ENCODE measurements at places on chromosomes 12 and 14.
A peak's percentile ranks its signal among the peaks of the same experiment; 100 is the strongest.

GRCh38 chr12:3698218-3698974, 54.5 kb downstream of the CRACR2A start:
- DNase-seq, result peak; percentile 82

DNA sequence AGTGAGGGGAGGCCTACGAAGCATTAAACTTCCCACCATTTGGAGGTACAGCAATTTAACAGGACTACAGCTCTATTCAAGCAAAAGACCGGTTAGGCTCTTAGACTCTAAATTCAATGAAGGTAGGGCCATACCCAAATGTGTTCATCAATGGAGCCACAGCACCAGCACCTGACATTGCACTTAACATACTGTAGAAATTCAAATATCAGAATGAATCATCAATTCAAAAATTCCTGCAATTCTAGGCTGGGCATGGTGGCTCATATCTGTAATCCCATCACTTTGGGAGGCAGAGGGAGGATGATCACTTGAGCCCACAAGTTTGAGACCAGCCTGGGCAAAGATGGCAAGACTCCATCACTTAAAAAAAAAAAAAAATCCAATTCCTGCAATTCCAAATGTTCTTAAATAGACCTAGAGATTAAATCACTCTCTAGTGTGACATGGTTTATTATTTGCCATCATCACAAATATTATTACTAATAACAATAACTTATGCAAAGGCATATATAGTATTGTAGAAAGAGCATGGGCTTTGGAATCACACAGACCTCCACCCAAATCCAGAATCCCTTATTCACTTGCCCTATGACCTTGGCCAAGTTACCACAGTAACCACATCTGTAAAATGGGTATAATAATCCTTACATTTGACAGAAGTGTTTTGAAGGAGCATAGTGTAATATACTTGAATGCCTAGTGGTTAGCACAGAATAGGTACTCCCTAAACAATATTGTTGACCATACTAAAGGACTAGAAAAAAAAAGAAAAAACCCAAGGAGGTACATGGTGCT, 59.4 kb downstream of the CIT start:
- no peak for DNase-seq

GRCh38 chr14:42550310-42550709, 943.6 kb downstream of the LRFN5 start:
- no peak for DNase-seq

DNA sequence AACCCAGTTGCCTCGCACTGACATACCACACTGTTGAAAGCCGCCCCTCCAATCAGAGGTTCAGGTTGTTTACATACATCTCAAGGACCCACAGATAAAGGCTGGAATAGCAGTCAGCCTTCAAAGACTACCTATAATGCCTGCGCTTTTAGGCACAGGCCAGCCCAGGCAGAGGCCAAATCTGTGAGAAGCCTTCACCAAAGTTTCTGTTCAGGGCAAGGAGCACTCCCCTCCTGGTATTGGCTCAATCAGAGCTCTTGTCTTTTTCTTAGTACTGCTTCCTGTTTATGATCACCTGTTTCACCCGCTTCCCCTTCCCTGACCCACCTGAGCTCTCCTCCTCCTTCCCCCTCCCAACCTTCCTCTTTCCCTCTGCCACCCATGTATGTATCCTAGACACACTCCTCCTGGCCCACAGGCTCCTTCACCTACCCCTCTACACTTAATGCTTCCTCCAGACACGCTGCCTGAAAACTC, 34.8 kb downstream of the DUSP16 start:
- no peak for DNase-seq

GRCh38 chr12:92034858-92035401, 110.7 kb downstream of the BTG1 start:
- no peak for DNase-seq

DNA sequence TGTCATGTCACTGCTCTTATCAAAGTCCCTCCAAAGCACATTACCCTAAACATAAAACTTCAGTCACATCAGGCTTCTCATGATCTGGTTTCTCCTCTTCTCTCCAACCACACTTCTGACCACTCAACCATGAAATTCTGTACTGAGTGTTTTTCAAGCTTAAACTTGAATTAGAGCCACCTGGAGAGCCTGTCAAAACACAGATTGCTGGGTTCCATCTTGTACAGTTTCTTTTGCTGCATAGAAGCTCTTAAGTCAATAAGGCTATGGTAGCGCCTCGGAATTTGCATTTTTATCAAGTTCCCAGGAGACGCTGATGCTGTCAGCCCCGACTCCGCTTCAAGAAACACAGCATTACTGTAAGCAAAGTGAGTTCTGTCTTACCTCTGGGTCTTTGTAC, 16.4 kb upstream of the SRRM4 start:
- DNase-seq, result no peak

- peak; percentile 35 for DNase-seq
These were observed 140.5 kb downstream of the AKAP6 start for GRCh38 chr14:32469388-32470160.

DNA sequence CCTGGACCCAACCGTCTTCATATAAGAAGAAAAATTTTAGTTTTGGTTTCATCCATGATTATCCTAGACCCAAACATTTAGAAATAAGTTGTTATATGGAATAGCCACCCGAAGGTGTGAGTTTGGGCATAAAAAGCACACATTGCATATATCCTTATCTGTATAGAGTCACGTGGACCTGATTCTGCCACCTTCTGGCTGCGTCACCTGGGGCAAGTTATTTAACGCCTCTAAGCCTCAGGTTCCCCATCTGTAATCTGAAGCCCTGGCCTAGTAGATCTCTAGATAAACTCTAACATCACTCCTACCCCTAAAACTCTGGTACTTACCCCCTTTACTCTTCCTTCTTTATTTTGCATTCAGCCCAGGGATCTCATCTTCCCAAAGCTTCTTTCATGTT, 14.3 kb upstream of the KRT5 start:
- no peak for DNase-seq

DNA sequence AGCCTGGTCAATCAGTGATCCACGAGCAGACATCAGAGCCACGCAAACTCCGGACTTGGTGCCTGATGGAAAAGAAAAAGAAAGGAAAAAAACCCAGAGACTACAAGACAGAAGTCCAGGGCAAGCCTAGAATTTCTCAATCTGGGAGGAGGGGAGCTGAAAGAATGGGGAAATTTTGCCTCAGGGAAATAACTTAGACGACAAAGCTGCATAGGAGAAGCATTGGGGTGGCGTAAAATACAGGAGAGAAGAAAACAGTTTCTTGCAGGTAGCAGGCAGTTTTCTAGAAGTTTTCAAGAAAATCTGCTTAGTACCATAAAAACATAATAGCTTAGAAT, 2.6 kb upstream of the SLC11A2 start:
- DNase-seq, result no peak

GRCh38 chr12:32995623-32996022, 99.0 kb upstream of the PKP2 start:
- no peak for DNase-seq

GRCh38 chr14:94427016-94427613, 25.5 kb downstream of the SERPINA11 start:
- DNase-seq, result no peak

- no peak for DNase-seq
These were observed 176.3 kb upstream of the ARID2 start for GRCh38 chr12:45553204-45553603.

DNA sequence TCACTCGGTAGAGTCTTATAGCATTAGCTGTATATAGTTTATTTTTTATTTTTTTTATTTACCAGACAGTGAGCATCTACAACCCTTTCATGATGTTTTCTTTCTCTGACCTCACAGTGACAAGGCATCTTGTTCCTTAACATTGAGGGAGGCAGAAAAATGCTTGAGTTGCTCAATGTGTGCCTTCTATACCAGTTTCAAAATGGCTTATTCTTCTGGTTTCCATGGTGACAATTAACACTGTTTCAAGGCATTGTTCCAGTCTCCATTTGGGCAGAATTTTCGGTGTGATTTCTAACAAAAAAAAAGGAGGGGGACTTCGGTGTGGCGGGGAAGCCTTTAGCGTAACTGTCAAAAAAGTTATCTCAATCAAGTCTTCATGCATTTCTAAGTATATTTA, 209.7 kb upstream of the NPAS3 start:
- no peak for DNase-seq

GRCh38 chr12:98873776-98874175, 228.7 kb downstream of the APAF1 start:
- no peak for DNase-seq

DNA sequence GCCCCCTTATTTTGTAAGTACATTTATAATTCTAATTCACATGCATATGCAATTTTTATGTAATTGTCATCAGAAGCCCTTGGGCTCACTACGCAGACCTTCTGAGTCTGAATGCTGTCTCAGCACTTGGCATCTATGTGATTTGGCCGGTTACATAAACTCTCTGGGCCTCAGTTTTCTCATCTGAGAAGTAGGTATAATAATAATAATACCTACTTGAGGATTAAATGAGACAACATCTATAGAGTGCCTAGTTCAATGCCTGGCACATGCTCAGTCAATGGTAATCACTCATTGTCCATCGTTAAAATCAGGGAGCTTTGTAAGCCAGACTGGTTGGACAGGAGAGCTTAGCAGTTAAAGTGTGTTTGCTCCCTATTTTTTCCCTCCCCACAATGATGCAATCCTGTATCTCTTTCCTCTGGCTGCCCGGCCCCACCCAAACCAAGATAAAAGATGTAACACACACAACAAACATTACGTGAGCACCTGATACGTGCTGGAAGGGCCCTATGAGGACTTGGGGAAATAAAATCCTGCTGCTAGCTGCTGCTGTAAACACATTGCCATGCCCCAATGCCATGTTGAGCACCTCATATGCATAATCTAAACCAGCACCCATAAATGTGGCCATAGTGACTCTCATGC, 235.0 kb downstream of the CRADD start:
- DNase-seq, result no peak

GRCh38 chr14:74985806-74986205, 16.9 kb upstream of the EIF2B2 start:
- DNase-seq, result no peak

GRCh38 chr14:51823706-51824105, 36.7 kb upstream of the GNG2 start:
- DNase-seq, result no peak

DNA sequence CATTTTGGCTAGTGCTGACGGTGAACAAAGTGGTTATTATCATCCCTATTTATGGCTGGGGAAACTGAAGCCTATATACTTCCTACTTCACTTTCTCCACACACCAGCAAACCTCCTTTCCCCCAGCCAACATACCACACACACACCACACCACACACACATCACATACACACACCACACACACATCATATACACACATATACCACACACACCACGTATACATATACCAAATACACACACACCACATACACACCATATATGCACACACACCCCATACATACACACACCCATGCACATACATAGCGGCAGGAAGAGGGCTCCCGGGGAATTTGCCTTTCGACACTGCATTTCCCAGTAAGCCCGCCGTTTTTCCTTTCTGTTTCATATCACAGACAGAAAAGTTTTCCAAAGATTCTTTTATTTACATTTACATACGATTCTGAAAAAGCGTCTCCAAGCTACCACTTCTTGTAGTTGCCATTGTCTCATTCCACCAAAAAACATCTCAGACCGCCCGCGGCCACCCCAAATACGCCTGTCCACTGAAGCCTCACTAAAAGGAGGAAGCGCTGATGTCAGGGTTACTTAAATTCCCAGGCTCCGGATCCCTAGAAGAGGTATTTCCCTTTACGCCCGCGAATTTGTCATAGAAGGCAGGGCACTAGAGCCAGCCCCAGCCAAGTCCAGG, 823 bp upstream of the RAB5B start:
- no peak for DNase-seq

GRCh38 chr12:89382328-89382727, 30.0 kb upstream of the DUSP6 start:
- no peak for DNase-seq

- DNase-seq, result no peak
These were observed 47.1 kb downstream of the DIP2B start for GRCh38 chr12:50551866-50552265.

- DNase-seq, result no peak
These were observed 59.6 kb downstream of the NELL2 start for GRCh38 chr12:44816446-44817017.

DNA sequence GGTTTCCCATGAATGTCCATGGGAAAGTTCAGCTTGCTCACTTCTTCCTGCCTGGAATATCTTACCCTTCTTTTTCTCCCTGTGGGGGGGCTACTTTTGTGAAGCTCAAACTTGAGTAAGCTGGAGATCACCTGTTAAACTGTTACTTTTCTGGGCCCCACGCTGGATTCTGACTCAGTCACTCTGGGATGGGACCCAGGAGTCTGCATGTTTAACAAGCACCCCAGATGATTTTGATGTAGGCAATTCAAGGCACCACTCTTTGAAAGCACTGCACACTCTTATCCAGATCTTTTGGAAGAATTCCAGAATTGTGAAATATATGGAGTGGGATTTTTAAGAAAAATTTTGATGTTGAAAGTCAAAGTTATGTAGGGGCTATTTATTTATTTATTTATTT, 46.3 kb upstream of the IGF1 start:
- DNase-seq, result no peak

DNA sequence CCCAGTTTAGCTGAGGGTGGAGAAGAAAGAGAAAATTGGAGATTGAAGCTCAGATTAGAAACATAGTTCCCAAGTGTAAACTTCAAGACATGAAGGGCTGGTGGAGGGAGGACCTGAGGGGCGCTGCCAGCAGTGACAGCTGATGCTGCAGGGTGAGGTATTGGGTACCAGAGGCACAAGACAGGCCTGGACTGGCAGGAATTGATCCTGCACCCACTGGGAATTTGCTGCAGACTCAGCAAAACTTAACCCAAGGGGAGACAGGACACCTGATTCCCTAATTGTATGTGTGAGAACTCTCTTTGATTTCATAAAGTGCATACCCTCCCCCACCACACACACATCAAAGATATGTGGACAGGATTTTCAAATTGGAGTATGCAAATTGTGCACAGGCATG, 11.6 kb downstream of the PTPRR start:
- no peak for DNase-seq

DNA sequence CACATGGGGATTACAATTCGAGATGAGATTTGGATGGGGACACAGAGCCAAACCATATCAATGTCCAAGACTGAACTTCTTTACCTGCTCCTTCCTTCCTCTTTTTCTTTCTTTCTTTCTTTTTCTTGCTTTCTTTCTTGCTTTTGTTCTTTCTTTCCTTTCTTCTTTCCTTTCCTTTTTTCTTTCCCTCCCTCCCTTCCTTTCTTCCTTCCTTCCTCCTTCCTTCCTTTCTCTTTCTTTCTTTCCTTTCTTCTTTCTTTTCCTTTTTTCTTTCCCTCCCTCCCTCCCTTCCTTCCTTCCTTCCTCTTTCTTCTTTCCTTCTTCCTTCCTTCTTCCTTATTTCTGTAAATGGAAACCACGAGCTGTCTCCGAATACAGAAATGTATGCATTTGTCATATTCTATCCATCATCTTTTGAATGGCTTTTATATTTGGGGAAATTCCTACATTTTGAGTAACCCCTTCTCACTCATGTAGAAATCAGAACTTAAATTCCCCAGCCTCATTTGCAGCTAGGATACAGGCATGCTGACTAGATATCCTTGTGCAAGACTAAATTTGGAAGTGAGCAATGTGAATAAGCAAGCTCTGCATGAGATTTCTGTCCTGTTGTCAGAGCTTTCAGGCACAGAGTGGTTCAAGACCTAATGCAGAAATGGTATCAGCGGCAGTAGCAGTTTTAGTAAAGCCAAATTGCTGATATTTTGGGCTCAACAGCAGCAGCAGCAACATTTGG, 11.5 kb downstream of the GPR33 start:
- DNase-seq, result no peak

GRCh38 chr14:99407416-99407815, 73.2 kb downstream of the SETD3 start:
- DNase-seq, result no peak
